Stomach (tissue), 19 donors: ENCODE measurements at places on chromosomes 6 and 20.

DNA sequence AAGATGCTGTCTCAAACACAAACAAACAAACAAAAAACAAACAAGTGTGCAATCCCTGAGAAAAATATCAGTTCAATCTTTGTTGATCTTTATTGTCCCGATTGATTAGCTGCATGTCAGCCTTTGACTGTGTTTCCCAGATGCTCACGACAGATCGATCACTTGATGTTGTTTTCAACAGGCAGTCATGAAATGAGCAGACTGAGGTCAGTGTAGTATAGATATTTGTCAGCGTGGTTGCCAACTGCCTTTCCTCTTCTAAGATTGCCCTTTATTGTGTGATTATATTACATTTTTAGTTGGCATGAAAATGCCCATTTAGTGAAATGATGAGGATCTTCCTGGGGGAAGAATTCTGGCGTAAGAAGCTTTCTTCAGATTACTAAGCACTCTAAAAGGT lies 25.6 kb downstream of the UTRN start:
- DNase-seq, result no peak

GRCh38 chr6:157614026-157614568 lies 208.9 kb upstream of the SNX9 start:
- peak; percentile 59 for DNase-seq

DNA sequence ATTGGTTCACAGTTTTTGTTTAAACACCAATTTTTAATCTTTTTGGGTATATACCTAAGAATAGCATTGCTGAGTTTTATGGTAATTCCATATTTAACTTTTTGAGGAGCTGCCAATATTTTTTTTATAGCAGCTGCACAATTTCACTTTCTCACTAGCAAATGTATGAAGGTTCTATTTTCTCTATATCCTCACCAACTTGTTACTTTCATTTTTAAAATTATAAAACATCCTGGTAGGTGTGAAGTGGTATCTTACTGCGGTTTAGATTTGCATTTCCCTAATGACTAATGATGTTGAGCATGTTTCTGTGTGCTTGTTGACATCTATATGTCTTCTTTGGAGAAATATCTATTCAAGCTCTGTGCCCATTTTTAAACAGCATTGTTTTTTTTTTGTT lies 452.1 kb downstream of the GRIK2 start:
- no peak for DNase-seq

GRCh38 chr6:125957845-125958244 lies 1.3 kb downstream of the HINT3 start:
- no peak for DNase-seq

DNA sequence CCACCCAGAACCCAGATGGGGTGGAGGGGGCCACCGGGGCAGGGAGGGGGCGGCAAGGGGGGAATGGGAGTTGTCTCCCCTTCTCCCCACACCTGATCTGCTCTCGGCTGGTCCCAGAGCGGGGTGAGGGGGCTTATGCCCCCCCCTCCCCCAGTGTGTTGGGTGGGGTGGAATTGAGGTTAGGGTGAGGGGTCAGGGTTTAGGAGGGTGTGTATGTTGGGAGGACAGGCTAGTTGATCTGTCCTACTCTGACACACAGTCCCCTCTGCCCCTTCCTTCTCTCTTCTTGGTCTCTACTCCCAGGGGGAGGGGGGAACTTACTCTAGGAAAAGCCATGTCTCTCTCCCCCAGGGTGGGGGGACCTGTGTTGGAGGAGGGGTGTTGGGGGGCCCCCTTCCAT lies 1.9 kb upstream of the ZBTB9 start:
- no peak for DNase-seq

DNA sequence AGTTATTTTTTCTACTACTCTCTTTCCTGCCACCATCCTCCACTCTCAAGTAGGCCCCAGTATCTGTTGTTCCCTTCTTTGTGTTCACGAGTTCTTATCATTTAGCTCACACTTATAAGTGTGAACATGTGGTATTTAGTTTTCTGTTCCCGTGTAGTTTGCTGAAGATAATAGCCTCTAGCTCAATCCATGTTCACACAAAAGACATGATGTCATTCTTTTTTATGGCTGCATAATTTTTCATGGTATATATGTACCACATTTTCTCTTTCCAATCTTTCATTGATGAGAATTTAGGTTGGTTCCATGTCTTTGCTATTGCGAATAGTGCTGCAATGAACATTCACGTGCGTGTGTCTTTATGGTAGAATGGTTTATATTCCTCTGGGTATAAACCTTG lies 237.9 kb upstream of the FERMT1 start:
- DNase-seq, result no peak

GRCh38 chr6:151209071-151209831 lies 30.5 kb upstream of the AKAP12 start:
- no peak for DNase-seq

- DNase-seq, result no peak
Observed at GRCh38 chr6:90127595-90127994, 169.0 kb downstream of the BACH2 start.

GRCh38 chr20:12640251-12640650 lies 368.5 kb upstream of the SPTLC3 start:
- no peak for DNase-seq
